ENCODE measurements at places on chromosomes 7 and 10.

- no peak for DNase-seq
Measured at GRCh38 chr10:125811251-125811650, 11.8 kb downstream of the UROS start.

DNA sequence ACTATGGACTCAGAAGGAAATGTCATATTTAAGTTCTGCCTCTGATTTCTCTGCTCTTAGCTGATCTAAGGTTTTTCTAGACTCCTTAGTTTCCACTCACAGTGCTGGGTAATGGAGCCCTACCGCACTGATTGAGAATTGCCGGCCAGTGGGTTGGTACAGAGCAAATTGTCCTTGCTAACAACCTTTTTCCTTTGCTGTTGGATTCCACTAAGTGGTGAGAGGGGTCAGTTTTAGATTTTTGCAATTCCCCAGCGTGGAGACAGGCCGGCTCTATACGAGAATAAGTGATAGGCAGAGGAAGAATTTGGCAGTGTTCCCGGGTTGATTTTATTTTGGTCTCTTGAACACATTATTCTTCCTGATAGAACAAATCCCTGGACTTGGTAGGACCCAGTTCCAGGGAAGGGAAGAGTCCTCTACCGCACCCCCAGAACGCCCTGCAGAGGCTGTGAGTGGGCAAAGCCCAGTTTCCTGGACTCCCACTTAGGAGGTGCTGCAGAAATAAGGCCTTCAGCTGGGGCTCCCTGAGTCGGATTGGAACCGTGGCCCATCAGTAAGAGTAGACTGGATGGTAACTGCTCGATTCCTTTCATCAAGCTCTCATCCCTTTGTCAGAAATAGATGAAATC, 3.0 kb upstream of the NRP1 start:
- peak; percentile 54 for DNase-seq

DNA sequence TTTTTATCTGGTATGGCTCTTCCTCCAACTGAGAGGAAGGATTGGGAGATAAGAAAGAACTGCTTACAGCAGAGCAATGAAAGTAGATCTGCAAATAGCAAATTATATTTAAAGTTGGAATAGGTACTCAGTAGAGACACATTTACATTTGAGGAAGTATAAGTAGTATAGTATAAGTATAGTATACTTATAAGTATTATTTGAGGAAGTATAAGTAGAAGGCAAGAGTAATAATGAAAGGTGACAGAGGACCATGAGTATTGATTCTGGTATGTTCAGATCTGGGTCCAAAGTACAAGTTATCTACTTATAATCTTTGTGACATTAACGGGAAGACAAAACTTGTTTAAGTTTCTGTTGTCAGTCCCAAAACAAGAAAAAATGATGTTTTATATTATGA, 527.6 kb upstream of the SORCS1 start:
- no peak for DNase-seq

DNA sequence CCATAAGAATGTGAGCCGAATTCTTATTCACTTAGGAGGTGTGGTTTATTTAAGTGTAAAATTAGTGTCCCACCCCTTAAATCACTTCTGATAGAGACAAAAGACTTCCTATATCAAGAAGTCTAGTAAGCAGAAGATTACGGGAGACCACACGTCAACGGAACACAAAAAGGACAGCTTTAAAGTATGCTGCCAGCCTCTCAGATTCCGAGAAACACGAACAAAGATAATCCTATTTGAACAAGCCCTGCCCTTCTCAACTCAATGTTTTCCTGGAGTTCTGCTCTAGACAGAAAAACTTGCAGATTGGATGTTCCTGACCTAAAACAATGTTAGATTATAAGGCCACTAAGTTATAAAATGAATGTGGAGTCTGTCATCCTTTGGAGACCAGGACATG, 4.9 kb upstream of the MCU start:
- DNase-seq = no peak

DNA sequence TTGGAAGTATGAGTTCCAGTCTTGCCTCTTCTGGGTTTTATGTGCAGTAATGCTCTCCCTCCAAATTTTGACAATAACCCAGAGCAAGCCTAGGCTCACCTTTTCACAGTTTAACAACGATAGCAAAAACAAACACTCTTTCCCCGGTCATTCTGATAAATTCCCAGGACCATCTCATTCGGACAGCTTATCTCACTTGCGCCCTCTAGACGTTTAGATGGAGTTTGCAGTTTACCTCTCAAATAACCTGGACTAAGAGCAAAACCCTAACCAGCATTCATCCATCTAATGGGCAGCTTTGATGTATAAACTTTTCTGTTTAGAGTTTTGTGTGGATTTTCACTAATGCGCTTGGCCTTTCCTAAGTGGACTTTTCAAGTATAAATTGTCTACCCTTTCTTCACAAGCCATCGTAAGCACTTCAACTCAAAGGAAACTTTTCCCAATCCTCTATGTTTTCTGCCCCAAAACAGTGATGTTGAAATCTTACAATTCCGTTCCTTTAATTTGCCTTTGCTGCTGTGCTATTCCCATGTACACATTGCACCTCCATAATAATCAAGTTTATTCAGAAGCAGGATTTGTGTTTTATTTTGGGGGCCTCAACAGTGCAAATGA, 114.9 kb downstream of the HDAC9 start:
- no peak for DNase-seq

- DNase-seq = no peak
Measured at GRCh38 chr7:44467217-44467548, 23.3 kb downstream of the NUDCD3 start.

GRCh38 chr7:107319724-107320228, 150.1 kb upstream of the GPR22 start:
- DNase-seq = no peak

GRCh38 chr10:91974960-91975359, 51.4 kb downstream of the BTAF1 start:
- peak; percentile 67 for DNase-seq

GRCh38 chr7:120131096-120131839, 141.7 kb upstream of the KCND2 start:
- no peak for DNase-seq

GRCh38 chr7:141288626-141289025, 214.8 kb downstream of the TMEM178B start:
- DNase-seq = no peak
